Stimulated activated CD4-positive, alpha-beta T cell treated with anti-CD3 and anti-CD28 coated beads, Interleukin-2, amount 100 ng/mL, for 48 hours (primary cell): ENCODE measurements at places on chromosomes 6 and 20.

GRCh38 chr20:17531665-17532025 is 466 bp upstream of the BFSP1 start:
- no peak for DNase-seq

DNA sequence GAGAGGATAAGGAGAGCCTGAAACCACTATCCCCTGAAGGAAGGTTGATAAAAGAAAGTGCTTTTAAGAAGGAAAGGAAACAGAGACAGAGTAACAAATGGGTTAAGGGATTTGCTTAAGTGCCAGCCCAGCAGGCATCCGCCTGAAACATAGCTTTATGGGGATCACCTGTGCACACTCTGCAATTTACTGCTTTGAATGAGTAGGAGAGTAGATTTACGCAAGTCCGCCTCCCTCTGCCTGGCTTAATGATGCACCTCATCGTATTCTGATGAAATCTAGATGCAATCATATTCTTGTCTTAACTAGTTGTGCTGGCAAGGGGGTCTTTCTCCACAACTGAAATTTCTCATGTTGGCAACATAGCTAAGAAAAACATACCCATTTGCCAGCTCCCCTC is 101.1 kb upstream of the ID4 start:
- no peak for DNase-seq

DNA sequence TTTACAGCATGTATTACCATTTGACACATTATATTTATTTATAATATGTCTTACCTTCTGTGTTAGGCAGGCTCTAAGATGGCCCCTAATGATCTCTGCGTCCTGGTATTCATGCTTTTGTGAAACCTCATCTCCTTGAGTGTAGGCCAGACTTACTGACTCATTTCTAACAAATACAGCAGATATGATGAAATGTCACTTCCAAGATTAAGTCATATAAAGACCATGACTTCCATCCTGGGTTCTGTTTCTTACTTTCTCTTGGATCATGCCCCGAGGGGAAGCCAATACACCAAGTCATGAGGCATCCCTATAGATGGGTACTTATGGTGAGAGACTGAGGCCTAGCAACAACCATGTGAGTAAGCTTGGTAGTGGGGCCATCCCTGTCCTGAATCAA is 30.2 kb downstream of the ZHX3 start:
- DNase-seq = no peak

GRCh38 chr6:36314221-36315014 is 22.3 kb downstream of the BNIP5 start:
- no peak for DNase-seq

DNA sequence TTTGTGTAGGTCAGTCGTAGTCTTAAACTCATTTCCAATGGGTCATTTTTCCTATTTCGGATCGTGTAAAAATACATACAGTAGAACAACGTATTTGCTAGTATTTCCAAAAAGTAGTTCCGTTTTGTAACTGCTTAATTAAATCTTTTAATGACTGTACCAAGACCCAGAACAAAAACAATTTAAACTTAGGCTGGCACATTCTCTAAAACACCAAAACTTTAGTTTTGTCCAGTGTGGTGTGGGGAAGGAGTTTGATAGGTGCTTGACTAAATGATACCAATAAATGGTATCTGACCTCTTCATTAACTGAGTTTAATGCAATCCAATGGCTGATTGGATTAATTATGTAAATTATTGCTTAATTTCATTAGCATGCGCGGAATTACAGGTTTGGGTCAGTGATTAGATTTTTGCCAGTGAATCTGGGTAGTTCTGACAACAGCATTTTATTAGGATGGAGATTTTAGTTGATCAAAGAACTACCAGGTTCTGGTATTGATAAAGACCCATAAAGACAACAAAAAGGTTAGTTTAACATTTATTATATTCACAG is 20.8 kb downstream of the OR2B2 start:
- no peak for DNase-seq

GRCh38 chr6:135088818-135089809 is 34.5 kb upstream of the HBS1L start:
- DNase-seq = no peak

DNA sequence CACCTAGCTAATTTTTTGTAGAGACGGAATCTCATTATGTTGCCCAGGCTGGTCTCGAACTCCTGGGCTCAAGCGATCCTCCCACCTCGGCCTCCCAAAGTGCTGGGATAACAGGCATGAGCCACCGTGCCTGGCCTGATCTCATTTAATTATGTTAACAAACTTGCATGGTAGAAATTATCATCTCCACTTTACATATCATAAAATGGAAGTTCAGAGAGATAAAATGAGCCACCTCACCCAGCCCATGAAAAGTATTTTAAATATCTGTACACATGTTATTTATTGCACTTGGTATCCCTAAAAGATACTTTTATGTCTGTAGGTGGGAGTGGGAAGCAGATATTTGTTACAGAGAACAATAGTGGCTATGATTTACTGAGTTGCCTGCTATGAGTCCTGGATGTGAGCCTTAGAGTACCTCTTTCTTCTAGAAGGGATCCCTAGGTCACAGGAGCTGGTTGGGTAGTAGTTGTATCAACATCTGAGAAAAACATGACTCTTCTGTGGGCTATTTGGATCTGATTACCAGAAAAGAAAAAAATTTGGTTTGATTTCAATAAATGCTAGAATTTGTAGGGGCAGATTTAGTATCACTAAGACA is 52.4 kb upstream of the EIF2S2 start:
- DNase-seq = no peak

- no peak for DNase-seq
These were observed 68.2 kb downstream of the PRDM1 start for GRCh38 chr6:106154326-106154725.

GRCh38 chr6:146850238-146850896 is 251.6 kb downstream of the ADGB start:
- DNase-seq = peak; percentile 14

DNA sequence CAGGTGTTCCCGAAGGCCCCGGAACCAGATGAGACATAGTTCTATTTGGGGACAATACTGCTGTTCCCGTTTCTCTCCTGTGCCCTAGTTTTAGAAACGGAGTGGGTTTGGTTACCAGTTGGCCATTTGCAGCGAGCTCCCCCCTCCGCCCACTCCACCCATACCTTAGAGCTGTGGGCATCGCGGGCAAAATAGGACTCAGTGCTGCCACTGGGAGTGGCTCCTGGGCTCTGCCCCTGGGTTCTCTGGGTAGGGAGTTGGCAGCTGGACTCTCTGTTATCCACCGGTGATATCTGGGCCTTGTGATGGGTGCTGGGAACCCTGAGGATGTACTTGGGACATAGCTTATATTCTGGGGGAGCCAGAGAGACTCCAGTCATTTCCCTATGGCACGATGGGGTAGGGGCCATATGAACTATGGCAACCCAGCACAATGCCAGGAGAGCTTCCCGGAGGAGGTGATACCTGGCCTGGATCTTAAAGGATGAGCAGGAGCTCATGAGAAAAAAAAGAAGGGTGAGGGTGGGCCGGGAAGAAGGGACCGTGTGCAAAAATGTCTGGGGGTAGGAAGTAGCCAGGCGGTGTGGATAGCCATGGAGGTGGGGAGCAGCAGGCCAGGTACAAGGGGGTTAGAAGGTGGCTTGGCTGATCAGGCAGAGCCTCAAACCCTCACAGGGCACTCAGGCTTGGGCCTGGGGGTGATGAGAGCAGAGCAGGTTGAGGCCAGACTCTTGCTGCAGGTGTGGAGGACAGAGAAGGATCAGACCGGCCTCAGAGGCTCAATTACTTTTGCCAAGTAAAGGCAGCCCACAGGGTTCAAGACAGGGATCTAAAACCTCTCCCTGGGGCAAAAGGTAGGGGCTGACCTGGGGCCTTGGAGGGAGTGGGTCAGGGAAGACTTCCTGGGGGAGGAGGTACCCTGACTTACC is 9.6 kb downstream of the SRC start:
- DNase-seq = no peak

DNA sequence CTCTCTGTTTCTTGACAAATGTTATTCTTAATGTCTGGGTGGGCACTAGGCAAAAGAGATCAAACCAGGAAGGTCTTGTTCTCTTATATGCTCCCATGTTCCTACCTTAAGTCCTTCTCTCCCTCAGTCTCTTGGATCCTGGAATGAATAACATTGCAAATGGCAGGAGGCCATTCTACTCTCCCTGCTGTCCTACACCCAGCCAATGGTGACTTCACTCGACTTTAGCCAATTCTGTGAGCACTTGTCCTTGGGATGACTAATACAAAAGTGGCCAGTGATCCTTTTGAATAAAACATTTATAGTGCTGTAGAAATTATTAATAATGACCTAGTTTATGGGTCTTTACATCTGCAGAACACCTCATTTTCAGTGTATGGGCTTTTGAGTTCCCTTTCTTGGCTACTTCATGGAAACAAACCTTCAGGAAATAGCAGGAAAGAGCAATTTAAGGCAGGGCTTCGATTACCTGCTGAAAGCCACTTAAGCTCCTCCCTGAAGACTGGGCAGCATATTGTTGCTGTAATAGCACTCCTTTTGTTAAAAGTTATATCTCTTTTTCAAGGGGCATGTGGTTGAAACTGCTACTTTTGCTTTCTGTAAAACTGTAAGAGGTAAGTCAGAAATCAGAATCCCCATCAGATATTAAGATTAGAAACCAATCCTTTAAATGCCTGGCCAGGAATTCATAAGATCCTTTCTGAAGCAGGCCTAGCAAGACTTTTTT is 10.5 kb downstream of the OTOR start:
- DNase-seq = no peak
